CD4-positive, alpha-beta T cell treated with Interleukin-6 at 100 ng/mL for 8 hours (primary cell): ENCODE measurements at places on chromosomes 2 and 18.
A peak's percentile ranks its signal among the peaks of the same experiment; 100 is the strongest.

DNA sequence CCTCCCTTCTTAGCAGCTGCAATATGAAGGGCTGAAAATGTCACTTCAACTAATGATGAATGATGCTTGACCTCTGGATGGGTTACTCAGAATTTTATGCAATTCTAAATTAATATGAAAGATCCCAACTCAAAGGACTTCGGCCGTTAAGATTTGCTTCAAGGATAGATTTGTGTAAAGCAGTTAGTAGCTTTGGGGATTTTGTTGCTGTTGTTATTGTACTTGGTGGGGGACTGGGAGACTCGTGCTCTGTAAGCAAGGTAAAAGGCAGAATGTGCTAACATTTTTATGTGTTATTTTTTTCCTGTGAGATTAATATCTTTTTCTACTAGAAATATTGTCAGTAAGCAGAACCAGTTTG, 478.8 kb downstream of the ARHGAP15 start:
- no peak for DNase-seq

DNA sequence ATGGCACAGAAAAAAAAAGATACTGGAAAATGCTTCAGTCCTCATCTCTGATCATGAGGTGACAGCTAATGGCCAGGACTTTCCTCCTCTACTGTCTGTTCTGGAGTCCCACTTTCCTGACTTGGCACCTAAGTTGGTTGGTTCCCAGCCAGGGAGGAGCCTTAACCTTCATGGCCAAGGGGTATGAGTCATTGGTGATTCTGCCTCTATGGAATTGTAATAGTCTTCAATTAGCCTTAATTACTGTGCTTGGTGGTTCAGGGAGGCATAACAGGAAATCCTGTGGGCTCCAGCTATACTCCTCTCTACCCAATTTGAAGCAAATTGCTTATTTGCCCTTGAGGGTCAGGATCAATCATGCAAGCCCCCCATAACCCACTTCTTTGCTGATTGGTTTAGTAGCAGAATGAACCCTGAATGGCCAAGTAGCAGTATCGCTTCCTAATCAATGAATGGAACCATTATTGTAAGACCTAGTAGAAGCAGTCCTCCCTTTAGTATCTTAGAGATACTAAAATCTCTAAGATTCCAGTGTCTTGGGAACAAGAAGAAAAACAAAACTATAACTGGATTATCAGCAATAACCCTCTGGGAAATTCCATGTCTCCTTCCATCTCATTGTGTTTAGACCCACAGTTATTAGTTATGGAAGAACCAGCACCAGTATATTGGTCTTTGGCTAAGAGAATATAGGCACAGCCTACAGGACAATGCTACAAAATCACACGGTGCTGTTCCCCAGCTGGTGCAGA, 109.0 kb downstream of the COL6A3 start:
- DNase-seq, result no peak

- no peak for DNase-seq
Measured at GRCh38 chr2:3838348-3838747, 135.0 kb downstream of the DCDC2C start.

- DNase-seq, result no peak
Measured at GRCh38 chr2:53859206-53860181, at the start of gene GPR75. TSS of gene GPR75 (minus strand) at chr2:53859967. CDS start at chr2:53854756, 5,211 bp downstream.

DNA sequence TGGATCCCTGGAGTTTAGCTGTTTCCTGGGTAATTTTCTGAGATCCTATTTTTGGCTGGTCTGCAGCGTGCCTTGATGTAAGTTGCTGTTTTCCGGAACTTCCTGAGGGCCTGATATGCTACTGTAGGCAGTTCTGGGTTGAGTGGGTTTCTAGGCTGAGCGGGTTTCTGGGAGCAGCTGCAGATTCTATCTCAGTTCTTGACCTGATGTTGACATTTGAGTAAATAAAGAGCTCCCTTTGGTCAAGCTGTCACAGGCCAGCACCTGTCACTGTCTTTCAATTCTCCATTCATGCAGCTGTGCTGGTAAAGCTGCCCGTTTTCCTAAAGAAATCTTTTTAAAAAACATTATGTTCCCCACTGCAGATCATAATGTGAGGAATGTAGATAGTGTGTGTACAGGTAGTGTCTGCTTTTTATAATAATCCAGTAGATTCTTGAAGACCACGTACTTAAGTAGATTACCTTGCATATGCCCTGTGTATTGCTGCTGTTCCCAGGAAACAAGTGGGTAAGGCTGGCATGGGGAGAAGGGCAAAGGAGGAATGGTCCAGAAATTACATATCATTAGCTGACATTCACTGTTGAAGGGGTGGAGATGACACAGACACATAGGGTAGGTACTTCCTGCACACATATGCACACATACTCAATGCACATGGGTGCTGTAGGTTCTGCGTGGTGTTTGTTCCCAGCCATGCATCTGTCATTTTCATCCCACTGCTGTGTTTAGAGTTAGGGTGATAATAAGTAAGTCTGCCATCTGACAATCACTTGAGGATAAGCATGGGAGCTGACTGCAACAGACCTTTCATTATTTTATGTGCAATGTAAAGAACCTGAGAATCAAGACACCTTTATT, 25.9 kb downstream of the CD28 start:
- DNase-seq, result no peak

GRCh38 chr2:155815851-155816250, 516.7 kb downstream of the NR4A2 start:
- DNase-seq, result no peak

DNA sequence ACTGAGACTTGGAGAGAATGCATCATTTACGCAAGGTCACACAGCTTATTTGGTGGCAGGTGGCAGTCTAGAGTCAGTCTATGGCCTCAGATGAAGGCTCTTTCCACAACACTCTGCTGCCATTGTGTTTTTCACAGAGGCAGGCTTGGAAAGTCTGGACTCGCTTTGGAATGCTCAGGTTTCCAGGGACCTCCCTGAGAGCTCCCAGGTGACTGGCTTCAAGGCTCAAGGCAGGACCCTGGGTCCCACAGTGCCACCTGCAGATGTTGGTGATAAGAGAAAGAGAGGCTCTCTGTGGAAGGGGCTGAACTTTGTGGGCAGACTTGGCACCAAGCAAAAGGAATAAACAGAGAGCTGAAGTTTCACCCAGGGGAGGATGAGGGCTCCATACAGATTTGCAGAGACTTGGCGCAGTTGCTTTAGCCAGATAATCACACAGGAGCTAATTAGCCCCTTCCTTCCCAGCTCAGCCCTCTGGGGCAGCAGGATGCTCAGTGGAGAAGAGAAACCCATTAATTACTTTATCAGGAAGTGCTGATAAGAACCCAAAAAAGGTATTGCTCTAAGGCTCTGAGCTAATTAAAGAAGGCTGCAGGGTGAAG, 103.5 kb downstream of the LBH start:
- DNase-seq, result peak; percentile 22

DNA sequence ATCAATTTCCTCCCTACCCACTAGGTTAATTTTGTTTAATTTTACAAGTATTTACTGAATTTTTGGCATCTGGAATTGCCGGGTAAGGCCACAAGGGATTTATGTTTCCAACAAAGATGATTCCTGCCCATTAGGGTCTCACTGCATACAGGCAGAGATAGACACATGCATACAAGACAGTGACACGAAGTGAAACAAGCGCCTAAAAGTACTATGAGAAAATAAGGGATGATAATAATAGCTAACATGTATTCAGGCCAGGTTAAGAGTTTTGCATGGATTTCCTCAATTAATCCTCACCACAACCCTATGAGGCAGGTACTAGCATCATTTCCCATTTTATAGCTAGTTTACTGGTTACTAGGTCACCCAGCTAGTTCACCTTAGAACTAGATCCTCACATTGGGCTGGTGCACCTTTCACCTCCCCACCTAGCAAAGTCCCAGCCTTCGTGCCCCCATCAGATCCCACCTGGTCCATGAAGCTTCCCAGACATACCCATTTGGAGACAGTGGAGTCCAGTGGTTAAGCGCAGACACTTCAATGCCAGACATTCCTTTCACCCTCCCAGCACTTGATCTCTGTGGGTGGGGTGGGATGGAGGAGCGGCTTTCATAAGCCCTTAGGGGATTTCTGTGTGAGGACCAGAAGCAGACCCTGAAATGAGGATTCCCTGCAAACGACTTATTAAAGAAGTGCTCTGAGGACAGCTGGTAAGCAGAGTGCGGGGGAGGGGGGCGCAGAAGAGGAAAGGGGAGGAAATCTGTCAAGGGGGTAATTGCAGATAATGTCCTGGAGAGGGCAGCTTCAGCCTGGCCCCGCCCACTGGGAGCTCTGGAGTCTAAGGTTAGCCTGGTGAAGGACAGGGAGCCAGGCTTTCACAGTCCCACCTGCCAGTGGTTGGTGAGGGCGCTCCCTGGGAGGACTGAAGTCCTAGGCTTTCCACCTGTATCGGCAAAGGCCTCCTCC, 5.8 kb upstream of the DGUOK start:
- DNase-seq, result no peak

- DNase-seq, result no peak
Measured at GRCh38 chr2:216842636-216843035, 17.2 kb downstream of the TNP1 start.

- no peak for DNase-seq
Measured at GRCh38 chr2:241574911-241575623, 16.5 kb downstream of the BOK start.

- no peak for DNase-seq
Measured at GRCh38 chr2:37156071-37156856, 516 bp downstream of the EIF2AK2 start.

DNA sequence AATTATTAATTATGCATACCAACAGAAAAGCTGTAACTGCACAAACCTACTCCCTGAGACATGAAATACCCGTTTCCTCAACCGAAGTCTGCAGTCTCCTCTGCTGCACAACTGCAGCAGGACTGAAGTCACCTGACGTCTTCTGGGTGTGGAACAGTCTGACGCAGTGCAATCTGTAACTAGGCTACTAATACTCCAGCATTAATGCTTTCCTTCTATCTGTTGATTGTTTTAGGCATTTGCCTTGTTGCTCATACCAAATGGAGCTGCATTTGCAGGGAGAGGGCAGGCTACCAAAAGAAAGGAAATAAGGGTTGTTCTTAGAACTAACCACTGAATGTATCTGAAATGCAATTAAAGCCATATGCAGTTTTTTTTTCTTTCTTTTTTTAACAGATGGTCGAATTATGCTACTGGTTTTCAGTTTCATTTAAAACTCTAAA, 40.1 kb downstream of the RTN4 start:
- DNase-seq, result peak; percentile 52

DNA sequence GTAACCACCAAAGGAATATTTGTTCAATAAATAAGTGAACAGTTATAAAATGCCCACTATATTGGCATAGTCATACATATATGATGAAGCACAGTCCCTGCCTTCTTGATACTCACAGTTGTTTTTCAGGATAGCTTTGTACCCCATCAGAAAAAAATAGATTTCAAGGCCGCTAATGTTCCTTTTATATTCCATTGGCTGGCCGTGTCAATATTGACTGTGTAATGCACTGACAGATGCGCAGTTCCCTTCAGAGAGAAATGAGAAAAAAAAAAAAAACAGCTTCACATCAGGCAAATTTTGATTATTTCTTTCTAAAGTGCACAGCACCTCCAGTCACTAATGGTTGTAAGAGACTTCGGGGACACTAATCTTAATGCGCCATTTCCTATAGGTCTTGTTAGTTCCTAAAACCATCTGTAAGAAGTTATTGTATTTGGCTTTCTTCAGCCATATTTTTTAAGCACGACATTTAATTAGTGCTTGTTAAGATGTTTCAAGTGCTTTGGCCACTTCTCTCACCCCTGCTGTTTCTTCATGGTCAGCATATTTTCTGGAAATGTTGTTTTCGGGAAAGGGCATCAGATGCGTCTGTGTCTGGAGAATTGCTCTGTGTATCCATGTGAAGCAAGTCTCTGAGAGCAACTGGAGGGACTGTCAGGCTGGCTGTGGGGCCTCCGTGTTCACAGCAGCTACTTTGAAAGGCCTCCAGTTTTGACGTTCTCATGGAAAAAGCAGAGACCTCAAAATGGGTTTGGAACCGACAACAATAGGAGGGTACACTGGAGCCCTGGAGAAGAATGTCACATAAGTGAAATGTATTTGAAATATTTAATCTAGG, 378.3 kb downstream of the MTX2 start:
- DNase-seq, result no peak

DNA sequence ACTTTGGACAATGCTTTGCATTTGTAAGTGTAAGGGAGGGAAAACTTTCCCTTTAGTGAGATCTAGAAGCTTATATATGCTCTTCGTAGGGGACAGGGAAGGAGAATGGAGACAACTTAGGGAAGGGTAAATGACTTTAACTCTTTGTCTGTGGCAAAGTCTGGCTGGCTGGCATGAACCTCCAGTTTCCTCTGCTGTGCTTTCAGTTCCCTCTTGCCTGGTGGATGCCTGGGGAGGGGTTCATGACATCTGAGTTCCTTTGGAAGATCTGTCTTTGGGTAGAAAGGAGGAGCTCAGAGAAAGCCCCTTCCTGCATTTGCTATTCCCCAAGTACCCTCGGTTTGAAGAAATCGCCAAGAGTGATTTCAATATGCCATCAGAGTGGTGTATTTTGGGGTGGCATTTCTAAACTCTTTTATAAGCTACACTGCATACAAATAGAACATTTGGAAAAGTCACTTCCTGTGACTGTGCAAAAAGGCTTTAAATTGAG, 143.6 kb downstream of the VAPA start:
- DNase-seq, result no peak

GRCh38 chr2:227739351-227739750, 6.3 kb upstream of the SCYGR8 start:
- DNase-seq, result no peak

GRCh38 chr18:22346401-22346952, 71.2 kb downstream of the CTAGE1 start:
- peak; percentile 27 for DNase-seq

- DNase-seq, result no peak
Measured at GRCh38 chr18:44686156-44686555, 5.5 kb downstream of the SETBP1 start.
